Mammary epithelial cell (primary cell): ENCODE measurements at places on chromosomes 3 and 15. TPM values are rescaled to one million over a fixed set of nuclear protein-coding genes. Genes with fewer than 3 reads are reported as not detected.

TCF12 gene
- 48.0 TPM for polyA plus RNA-seq

CYP1A2 gene
- polyA plus RNA-seq, result not detected

MCF2L2 gene
- 0.26 TPM for polyA plus RNA-seq

GRAMD2A gene
- polyA plus RNA-seq, result 13.0 TPM
